ENCODE measurements at places on chromosomes 3 and 15.

GRCh38 chr3:4462369-4463040 is 4.6 kb downstream of the SUMF1 start:
- no peak for DNase-seq

GRCh38 chr3:65999606-66000005 is 39.1 kb downstream of the MAGI1 start:
- DNase-seq: no peak

DNA sequence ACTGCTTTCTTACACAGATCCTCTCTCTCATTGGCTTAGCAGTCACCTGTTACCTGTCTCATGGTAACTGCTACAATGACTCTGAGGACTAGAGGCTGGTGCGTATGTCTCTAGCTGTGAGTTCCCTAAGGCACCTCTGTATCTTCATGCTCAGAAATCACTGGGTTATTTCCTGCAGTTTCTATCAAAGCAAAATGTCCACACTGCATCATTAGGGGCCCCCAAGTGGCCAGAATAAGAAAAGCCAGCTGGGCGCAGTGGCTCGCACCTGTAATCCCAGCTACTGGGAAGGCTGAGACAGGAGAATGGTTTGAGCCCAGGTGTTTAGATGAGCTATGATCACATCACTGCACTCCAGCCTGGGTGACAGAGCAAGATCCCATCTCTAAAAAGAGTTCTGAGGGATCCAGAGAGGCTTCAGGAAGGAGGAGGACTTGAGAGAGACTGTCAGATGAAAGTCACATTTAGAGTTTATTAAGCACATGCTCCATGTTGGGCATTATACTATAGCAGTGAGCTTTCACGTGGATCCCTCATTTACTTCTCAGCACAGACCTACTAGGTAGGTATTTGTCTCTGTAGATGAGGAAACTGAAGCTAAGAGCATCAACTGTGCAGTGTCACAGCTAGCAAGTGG is 2.3 kb upstream of the VPS18 start:
- peak; percentile 44 for DNase-seq

GRCh38 chr3:114400371-114400770 is 106.5 kb downstream of the TIGIT start:
- DNase-seq: no peak

DNA sequence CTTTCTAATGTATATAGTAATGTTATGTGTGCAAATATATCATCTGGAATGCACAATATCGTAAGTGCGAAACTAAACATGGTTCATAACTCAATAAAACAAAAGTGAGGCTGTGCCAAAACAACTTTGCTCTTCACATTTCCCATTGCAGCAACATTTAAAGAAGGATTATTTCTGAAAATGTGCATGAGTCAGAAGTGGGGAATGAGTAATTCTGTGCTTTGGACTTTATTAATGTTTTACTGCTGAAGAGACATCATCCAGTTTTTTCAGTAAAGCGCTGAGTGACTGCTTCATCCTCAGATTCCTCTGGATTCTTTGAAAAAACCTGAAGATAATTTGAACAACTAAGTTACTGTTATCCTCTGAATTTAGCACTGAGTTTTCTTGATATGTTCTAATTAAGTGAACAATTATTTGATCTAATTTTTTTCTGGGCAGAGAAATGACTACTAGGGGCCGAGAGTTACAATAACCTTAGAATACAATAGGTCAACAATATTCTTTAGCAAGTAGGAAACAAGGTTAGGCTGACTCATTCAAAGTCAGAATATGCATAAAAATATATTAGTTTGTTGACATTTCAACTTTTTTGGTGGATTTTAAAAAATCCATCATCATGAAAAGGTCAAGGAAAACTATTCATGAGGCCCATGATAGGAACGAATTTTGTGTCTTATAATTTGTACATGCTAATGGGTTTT is 20.0 kb upstream of the PLCL2 start:
- no peak for DNase-seq

DNA sequence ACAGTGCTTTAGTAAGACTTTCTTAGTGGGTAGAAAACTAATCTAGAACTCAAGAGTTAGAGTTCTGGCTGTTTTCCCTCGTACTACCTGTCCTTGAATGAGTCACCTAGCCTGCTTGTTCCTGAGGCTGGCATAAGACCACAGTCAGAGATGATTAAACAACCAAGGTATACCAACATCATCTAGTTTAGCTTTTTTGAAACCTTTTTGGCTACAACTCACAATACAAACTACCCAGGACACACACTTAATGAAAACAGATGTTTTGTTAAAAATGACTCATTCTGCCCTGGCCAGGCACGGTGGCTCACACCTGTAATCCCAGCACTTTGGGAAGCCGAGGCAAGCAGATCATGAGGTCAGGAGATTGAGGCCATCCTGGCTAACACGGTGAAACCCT is 4.6 kb downstream of the MCCC1 start:
- no peak for DNase-seq

- no peak for DNase-seq
Observed at GRCh38 chr3:26229801-26230200, 392.8 kb upstream of the LRRC3B start.

- DNase-seq: no peak
Observed at GRCh38 chr15:68465861-68466560, 34.0 kb upstream of the ITGA11 start.

DNA sequence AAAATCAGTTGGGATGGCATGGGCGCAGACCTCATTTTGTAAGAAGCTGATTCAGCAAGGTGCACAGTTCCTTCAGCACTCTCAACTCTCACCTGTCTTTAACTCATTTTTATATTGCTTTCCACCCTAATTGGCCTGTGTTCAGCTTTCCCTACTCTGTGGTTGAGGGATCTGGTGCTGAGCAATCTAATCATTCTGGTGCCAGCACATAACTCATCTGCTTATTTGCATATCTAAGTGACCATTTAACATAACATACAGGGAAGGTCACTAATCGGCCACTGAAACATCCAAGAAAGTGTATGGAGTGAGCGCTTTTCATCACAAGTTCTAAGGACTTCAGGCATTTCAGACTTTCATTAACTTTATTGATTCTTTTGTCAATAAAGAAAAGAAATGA is 303.4 kb upstream of the ROPN1 start:
- DNase-seq: no peak

DNA sequence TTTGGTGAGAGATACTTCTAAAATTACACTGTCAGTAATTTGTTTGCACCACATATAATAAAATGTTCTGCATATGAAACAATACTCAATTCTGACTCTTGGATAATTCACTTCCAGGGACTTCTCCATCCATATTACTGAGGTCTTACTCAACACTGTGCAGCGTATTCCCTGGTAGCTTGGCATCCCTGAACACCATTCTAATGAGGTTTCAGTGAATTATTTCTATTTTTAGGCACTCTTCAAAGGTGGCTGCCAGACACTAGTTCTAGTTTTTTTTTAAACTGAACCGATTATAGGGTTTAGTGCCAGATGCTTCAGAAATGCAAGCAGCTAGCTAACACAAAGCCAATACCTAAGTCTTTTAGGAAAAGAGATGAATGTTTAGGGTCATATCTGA is 283.3 kb downstream of the FEZF2 start:
- DNase-seq: no peak

GRCh38 chr15:27906802-27907201 is 192.3 kb downstream of the OCA2 start:
- DNase-seq: no peak

GRCh38 chr3:12638105-12638504 is 25.8 kb downstream of the RAF1 start:
- no peak for DNase-seq

- no peak for DNase-seq
Observed at GRCh38 chr3:59818033-59818918, 768.5 kb upstream of the CFAP20DC start.

GRCh38 chr3:173957646-173958045 is 560.1 kb downstream of the NLGN1 start:
- DNase-seq: no peak

DNA sequence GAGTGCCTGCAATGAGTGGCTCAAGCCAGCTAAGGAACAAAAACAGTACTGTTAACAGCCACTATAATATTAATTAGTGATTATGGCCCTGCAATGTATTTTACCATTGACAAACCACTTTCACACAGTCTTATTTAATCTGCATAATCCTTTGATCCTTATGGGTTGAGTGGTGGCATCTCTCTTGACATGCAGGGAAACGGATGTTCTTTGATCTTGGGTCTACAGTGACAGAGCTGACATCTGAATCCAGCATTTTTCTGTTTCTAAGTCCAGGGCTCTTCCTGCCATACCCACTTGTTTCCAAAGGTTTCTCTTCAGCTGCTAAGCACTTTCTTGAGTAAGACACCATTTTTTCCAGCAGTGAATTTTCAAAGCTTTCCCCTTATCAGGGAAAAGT is 277.7 kb upstream of the ROPN1 start:
- no peak for DNase-seq

DNA sequence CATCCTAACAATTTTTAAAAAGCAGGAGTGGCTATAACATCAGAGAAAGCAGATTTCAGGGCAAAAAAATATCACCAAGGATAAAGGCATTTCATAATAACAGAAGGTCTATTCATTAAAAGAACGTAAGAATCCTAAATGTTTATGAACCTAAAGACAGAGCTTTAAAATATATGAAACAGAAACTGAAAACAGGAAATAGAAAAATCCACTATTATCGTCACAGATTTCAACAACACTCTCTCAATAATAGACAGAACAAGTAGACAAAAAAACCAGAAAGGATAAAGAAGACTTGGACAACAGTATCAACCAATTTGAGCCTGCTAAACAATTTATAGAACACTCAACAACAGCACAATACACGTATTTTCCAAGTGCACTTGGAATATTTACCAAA is 71.4 kb downstream of the FBXL22 start:
- peak; percentile 9 for DNase-seq

DNA sequence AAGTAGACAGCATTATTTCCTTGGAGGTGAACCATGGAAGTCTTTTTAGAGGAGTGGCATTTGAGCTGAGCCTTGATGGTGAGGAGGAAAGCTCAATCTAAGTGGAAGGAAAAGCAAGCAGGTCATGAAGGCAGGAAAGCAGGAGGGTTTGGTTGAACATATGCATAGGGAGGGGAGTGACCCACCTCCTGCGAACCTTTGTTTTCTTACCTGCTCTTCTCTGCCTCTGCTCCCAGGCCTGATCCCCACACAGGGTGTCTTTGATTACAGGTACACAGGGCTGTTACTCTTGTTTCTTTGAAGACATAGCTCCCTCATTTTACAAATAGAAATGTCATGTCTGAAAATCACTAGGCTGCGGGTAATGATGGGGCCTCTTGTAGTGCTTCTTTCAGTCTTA is 248.1 kb upstream of the TPRG1 start:
- no peak for DNase-seq

- no peak for DNase-seq
Observed at GRCh38 chr15:75031848-75032247, 8.5 kb downstream of the PPCDC start.

DNA sequence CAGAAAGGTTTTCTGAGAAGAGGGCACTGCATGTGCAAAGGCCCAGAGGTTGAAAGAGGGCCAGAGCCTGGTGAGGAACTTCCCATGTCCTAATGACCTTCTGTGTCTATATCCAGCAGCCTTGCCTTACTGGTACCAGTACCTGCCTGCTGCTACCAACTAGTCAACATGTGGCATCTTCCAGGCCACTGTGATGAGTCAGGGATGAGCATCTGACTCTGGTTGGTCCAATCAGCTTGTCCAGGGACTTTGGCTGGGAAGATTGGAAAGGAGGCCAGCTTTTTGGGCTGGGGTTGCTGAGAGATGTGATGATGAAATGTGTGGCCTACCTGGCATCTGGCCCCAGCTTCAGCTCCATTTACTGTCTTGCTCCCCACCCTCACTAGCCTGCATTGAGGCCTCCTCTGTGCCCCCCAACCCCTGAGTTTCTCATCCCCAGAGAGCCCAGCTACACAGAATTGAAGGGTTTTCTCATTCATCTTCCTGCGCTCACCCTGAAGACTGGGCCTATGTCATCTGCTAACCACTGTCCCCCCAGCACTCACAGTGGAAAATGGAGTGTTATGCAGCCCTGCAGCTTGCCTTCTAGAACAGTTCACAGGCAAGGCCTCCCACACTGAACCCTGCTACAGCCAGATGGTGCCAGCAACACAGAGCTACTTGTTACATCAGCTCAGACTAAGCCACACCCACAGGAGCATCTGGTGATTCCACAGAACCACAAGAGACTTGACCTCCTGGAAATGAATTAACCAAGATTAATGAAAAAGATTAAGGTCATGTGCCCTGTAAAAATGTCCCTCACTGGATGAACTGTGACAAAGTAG is 1.3 kb upstream of the TWF2 start:
- peak; percentile 77 for DNase-seq

DNA sequence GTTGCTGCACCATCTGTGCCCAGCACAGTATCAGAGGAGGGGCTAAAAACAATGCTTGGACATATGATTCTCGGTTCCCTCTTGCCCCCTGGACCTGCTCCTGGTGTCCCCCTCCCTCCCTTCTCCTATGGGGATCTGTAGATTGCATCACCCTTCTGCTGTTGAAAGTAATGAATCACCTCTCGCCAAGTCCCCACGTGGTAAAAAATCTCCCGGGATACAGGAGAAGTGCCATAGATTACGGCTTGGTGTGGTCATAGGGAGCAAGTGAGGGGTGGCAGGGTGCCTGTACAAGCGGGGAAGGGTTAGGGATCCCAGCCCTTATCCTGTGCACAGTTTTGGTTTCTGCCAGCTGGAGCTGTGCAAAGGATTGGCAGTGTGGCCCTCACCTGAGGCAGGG is 37.7 kb downstream of the AMOTL2 start:
- no peak for DNase-seq

DNA sequence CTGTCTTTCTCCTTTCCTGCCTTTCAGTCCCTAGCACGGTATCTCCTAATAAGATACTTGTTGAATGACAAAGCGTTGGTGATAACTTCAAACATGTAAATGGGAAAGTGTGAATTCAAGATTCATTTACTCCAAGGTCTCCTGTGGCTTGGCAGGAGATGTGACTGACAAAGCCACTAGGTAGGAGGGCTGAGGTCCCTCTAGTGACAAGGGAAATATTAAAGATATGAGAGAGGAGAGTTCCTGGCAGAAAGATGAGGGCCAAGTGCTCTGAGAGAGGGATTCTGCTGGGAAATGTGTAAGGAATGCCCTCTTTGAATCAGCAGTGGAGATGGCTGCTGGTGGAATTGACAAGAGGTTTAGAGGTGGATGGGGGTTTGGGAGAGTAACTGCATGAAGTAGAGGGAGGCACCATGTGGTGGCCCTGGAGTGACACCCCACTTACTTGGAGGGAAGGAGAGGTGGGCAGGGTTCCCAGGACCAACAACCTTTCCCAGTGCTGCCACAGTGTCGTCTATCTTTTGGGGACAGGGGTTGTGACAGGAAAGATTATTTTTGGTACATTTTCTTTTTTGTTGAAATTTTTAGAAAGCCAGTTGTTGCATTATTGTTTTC is 43.0 kb upstream of the SCAANT1 start:
- DNase-seq: no peak

- DNase-seq: no peak
Observed at GRCh38 chr3:99669879-99670555, 31.6 kb downstream of the COL8A1 start.

GRCh38 chr3:58518291-58518789 is 18.6 kb downstream of the ACOX2 start:
- DNase-seq: no peak

- no peak for DNase-seq
Observed at GRCh38 chr15:29203718-29204368, 65.8 kb downstream of the NSMCE3 start.
